Stimulated activated CD8-positive, alpha-beta memory T cell treated with anti-CD3 and anti-CD28 coated beads, Interleukin-7, amount 100 ng/mL, for 24 hours (primary cell): ENCODE measurements at places on chromosomes 6 and 20.

DNA sequence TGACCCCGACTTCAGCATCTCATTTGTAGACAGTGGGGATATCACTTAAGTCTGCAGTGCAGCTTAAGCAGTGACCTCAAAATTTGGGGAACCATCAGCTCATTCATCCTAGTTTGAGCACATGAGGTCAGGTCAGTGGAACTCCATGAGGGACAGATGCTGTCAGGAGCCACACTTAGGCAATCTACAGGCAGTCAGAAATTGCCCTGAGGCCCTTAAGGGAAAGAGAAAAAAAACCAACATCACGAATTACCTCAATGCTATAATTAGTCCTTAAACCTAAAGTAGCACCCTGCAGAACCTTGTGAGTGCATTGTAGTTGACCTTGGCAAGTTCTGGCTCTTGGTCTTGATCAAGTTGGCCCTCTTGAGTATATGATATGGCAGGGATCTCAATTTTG lies 21.1 kb downstream of the TMEM74B start:
- no peak for DNase-seq

DNA sequence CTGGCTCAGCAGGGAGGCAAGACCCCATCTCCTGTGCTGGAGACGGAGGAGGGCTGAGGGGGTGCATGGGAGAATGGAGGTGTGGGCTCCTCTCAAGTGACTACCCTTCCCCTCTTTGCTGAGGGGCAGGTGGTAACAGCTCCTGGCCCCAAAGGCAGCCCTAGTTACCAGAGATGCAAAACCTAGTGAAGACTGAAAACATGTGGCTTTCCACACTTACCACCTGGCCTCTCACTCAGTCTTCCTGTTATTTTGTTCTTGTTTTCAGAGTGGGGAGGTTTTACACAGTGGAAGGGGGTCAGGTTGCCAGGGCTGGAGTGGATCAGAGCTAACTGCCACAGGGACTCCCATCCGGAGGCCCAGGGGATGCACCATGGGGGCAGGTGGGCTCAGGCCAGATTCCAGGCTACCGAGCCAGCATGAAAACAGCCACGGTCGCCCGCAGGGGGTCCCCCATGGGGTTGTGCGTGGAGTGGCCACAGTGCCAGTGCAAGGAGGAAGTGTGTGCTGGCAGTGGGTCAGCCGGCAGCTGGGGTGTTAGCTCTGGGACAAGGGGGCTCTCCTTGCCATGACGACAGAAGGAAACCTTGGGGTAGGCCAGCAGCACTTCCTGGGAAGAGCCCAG lies 21.1 kb downstream of the MYT1 start:
- no peak for DNase-seq

DNA sequence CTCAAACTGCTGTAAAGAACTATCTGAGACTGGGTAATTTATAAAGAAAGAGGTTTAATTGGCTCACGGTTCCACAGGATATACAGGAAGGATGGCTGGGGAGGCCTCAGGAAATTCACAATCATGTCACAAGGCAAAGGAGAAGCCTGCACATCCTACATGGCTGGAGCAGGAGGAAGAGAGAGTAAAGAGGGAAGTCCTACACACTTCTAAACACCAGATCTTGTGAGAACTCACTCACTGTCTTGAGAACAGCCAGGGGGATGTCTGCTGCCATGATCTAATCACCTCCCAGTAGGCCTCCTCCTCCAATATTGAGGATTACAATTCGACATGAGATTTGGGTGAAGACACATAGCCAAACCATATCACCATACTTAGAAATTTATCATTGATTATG lies 1307.0 kb upstream of the GJE1 start:
- DNase-seq: no peak

GRCh38 chr6:147227770-147228320 lies 23.6 kb downstream of the STXBP5 start:
- no peak for DNase-seq

GRCh38 chr6:6026513-6027205 lies 19.9 kb upstream of the NRN1 start:
- no peak for DNase-seq

DNA sequence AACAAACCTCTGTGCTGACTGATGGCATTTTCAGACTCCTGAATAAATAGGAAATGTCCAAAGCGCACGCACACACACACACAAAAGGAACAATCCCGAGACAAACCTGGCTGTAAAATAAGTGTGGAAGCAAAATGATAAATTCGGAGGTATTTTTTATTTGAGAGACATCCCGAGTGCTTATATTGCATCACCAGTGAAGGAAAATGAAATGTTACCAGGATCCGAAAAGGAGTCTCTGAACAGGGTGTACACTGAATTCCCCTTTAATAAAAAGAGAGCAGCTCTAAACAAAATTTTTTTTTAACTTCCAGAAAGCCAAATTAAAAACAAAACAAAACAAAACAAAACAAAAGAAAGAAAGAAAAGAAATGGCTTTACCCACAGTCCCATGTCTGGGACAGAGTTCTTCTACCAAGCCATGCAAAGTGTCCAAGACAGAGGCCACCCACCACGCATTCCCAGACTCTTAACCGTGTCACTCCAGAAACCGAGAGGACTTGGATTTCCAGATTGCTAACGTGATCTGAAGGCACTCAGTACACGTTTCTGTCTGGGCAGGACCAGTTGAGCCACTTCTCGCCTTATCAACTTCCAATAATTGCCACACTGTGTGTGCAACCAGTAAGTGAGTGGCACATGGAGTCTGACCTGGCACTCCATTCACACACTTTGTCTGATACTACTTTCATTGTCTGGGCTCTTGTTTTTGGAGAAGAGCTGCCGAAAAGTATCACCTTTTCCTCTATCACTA lies 817 bp downstream of the ME1 start:
- DNase-seq: no peak

DNA sequence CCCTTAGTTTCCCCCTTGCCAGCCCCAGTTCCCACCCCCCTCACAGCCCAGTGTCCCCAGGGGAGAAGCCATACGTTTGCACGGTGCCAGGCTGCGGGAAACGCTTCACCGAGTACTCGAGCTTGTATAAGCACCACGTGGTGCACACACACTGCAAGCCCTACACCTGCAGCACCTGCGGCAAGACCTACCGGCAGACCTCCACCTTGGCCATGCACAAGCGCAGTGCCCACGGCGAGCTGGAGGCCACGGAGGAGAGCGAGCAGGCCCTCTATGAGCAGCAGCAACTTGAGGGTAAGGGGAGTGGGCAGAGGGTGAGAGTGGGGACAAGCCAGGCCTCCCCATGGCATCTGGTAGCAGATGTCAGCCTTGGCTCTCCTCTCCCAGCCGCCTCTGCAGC lies 5.1 kb upstream of the DEF6 start:
- DNase-seq: no peak

- DNase-seq: no peak
Observed at GRCh38 chr20:53692465-53693067, 98.9 kb upstream of the ZNF217 start.

DNA sequence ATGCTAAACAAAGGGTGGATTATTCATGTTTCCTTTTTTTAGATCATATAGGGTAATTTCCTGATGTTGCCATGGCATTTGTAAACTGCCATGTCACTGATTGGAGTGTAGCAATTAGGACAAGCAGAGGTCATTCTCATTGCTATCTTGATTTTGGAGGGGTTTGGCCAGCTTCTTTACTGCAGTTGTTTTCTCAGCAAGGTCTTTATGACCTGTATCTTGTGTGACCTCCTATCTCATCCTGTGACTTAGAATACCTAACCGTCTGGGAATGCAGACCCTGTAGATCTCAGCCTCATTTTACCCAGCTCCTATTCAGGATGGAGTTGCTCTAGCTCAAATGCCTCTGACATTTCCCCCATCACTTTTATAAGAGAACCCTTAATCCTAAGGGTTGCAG lies 53.6 kb downstream of the CDS2 start:
- DNase-seq: no peak

- no peak for DNase-seq
Observed at GRCh38 chr20:17611290-17611539, 41.3 kb downstream of the DSTN start.

GRCh38 chr20:40535816-40536215 lies 153.2 kb downstream of the MAFB start:
- DNase-seq: no peak

DNA sequence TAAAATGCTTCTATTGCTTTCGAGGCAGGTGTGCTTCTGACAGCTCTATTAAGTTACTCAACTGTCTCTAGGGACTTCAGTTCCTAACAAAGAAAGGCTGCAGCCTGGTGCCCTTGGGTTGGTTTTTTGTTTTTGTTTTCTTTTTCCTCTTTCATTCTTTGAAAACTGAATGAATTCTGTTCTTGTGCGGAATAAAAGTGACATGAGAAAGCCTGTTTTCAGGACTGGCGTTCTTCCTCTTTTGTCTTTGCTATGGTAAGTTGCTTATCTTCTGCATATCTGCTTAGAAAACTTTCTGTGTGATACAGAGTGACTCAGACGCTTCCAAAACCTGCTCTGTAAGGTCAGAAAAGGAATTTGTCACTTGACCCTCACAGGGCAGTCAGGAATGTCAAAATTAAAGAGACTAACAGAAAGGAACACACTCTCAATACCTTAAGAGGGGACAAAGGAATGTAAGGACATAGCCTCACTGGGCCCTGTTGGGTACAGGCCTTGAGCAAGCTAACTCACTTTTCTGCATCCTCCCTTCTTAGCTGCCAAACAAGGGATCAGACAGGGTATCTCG lies 56.2 kb upstream of the NHSL1 start:
- no peak for DNase-seq

DNA sequence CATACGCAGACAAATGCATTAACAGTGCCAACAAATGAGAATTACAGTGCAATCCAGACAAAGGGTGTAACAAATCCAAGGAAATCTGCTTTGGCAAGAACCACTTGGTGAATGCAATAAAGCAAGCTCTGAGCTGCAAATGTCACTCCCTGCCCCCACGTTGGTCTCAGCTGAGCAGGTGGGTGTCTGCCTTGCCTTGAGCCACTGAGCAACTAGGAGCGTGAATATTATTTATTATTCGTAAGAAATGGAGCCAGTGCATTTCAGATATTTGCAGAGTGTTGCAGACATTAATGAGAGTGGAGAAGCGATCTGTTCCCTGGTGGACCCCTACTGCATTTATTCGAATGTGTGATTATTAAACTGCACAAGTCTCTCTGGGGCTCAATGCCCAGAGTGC lies 36.6 kb upstream of the F13A1 start:
- DNase-seq: no peak

- DNase-seq: no peak
Observed at GRCh38 chr6:34476921-34477320, 11.0 kb downstream of the PACSIN1 start.

DNA sequence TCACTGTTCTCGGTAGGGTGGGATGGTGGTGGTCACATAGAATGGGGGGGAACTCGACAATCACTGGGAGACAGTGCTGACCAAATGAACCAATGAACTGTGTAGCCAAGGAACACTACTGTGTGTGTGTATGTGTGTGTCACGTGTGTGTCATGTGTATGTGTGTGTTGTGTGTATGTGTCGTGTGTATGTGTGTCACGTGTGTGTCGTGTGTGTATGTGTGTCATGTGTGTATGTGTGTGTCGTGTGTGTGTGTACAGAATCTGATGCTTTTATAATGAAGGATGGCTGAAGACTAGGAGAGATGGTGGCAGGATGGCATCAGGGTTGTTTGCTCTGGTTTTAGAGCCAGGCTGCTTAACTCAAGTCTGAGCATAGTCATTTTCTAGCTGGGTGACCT lies 99.1 kb upstream of the DUSP22 start:
- DNase-seq: no peak

DNA sequence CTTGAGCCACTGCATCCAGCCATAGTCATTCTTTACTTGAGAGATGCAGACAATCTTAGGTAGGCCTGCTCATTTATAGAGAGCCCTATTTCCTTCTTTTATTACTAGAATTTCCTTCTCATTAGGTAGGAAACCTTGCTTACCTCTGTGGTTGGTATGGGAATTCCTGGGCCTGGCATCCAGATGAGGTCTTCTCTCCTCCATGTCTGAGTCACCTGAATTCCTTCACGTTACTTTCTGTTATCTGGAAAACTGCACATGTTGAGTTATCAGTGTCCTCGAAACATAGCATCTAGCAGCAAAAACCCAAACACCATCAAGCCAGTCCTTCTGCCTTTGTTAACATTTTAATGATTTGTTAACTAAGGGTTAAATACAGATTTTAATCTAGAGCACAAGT lies 2.2 kb downstream of the ZNFX1 start:
- no peak for DNase-seq

- DNase-seq: no peak
Observed at GRCh38 chr6:39790772-39791171, 1.4 kb upstream of the DAAM2 start.

GRCh38 chr20:32079655-32080109 lies 27.6 kb downstream of the HCK start:
- DNase-seq: no peak
